Activated T-helper 9 cell treated with anti-CD3 and anti-CD28 coated beads, Interleukin-2, amount 50 U/mL, for 16 hours (primary cell): ENCODE measurements at places on chromosomes 4 and X.
A peak's percentile ranks its signal among the peaks of the same experiment; 100 is the strongest.

- no peak for DNase-seq
Measured at GRCh38 chr4:25770847-25771246, 91.9 kb downstream of the SEL1L3 start.

DNA sequence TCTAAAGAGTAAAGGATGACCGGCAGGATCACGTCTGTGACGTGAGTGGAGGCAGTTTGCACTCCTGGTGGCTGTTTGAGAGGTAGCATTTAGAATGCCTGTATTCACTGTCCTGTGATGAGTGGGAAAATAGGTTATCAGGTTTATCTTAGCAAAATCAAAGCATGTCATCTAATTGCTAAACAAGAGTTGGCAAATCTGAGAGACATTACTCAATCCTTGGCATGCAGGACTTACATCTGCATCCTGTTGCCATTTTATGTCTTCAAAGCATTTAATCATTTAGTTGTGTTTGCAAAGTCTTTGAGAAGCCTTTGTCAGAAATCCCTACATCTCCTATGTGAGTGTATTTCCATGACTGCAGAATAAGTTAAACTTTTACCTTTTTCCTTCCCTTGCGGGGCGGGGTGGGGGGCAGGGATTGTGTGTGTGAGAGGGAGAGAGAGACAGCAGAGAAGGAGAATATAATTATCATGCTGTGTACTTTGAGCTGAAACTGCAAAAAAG, 41.4 kb upstream of the MSANTD1 start:
- no peak for DNase-seq

DNA sequence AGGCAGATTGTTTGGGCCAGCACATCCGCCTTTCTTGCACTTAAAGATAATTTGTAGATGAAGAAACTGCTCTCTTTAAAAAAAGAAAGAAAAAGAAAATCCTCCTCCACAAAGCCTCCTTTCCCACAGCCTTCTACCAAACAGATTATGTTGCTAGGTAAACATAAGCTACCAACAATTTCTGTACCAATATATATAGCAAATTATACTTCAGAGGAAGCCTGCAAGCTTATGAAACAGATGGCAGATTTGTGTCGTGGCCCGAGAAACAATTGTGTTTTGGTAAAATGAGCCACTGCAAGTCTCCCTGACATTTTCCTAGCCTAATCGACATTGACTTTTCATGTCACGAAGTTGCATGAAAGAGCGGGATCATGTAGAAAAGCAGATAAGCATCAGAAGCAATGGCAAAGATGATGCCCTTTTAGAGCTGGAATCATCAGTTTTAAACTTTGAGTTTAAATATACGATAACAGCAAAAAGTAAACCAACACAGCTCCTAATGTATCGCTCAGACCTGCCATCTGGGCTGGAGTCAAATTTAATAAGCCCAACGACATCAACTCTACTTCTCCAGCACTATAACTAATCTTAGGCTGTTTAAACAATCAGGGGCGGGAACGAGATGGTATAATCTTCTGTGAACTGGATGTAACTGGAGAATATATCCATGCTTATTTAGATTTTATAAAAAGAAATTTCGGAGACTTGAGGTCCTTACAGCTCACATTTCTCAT, 94.9 kb upstream of the PLAC1 start:
- DNase-seq: no peak

DNA sequence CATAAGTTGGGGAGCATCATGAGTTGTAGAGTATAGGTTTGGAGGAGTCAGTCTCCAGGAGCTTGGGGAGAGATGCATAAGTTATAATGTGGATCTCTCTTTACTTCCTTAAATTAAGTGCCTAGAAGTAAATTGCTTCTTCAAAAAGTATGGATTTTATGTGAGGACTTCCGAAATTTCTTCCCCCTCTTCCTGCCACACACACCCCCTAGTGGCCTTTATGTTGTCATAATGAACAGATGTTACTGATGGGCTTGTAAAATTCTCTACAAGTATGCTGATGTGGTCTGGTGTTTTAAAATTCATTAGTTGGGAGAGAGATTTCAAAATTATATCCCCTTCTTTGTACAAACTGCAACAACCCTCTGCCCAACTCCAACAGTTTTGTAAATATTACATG, 2.3 kb upstream of the METTL14 start:
- DNase-seq: no peak

- DNase-seq: no peak
Measured at GRCh38 chr4:31037703-31038102, 317.5 kb downstream of the PCDH7 start.

DNA sequence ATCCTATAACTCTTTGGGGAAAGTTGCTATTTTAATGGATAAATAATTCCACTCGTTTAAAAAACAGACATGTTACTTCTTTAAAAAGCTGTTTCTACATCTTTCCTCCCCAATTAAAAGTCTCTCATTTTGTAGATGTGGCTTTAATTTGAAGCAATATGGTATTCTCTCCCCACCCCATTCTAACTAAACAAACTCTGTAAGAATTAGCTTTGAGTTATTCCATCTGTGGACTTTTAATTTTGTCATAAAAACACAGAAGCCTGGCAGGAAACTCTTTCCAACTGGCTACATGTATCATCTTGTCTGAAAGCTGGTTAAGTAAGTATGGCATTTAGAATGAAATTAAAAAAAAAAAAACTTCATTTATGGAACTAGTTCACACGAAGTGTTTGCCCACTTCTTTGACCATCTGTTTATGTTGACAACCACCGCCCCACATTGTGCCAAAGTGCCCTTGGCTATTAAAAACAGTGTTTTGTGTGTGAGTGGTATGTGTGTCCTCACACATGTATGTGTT, 140.3 kb downstream of the NAA11 start:
- no peak for DNase-seq

DNA sequence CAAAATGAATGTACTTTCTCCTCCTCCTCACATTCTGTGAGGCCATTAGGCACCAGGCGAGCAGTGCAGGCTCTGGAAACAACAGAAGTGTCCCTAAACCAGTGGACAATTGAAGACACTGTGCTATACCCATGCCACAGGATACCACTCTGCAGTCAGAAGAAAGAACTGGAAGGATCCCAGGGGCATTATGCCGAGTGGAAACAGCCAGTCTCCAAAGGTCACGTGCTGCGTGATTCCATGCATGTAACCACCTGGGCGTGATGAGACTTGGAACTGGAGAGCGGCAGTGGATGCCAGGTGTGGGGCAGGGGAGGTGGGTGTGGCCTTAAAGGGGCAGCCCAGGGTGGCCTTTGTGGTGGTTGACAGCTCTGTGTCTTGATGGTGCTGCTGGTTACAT, 139.4 kb downstream of the EVC2 start:
- no peak for DNase-seq

DNA sequence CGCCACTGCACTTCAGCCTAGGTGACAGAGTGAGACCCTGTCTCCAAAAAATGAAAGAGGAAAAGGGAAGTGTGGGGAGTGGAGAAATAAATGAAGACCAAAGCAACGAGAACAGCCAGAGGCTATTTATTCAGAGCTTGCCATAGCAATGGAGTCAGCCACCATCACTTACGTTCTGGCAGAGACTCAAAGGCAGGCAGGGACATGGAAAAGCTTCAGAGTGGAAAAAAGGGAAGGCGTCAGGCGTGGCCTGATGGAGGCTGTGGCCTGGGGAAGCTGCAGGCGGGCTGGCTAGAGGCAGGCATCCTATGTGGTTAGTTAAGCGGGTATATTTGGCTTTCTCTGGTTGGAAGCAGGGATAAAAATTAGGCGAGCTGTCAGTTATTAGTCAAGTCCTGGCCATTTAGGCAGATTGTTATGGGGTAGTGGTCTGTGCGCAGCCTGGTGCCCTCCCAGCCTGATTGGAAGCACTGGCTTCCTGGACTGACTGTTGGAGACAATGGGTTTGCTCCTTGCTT, 73.3 kb downstream of the DCTD start:
- no peak for DNase-seq

DNA sequence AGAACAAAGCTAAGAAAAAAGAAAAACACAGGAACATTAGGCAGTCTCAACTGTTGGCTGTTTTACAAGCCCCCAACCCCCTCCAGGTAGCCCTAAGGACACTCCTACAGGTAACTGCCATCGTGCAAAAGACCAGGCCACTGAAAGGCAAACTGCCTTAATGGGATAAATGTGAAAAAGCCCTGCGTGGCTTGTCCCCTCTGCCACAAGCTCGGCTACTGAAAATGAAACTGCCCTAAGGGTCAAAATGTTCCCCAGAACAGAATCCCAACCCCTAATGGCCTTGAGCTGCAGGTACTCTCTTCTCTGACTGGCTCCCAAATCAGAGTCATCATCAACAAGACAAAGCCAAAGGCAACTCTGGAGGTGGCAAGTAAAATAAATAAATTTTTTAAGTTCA, 84.8 kb downstream of the MSN start:
- DNase-seq: no peak

GRCh38 chrX:120485315-120485637, 16.2 kb upstream of the LAMP2 start:
- no peak for DNase-seq

DNA sequence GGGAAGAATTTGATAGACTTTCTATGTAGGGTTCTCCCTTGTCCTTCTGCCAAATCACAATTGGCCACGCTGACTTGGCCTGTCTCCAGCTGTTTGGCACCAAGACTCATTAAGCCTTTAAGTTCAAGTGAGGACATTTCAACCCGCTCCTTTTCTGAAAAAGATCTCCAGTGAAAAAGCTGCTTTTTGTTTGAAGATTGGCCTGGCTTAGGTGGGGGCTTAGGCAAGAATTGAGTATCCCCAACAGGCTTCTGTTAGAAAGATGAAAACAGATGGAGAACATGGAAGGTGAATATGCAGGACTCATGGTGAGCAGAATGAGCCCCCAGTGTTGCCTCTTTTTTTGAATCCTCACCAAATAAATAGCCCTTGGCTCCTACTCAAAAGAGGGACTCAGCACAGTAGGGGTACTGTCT, 28.5 kb upstream of the LIMCH1 start:
- DNase-seq: no peak

DNA sequence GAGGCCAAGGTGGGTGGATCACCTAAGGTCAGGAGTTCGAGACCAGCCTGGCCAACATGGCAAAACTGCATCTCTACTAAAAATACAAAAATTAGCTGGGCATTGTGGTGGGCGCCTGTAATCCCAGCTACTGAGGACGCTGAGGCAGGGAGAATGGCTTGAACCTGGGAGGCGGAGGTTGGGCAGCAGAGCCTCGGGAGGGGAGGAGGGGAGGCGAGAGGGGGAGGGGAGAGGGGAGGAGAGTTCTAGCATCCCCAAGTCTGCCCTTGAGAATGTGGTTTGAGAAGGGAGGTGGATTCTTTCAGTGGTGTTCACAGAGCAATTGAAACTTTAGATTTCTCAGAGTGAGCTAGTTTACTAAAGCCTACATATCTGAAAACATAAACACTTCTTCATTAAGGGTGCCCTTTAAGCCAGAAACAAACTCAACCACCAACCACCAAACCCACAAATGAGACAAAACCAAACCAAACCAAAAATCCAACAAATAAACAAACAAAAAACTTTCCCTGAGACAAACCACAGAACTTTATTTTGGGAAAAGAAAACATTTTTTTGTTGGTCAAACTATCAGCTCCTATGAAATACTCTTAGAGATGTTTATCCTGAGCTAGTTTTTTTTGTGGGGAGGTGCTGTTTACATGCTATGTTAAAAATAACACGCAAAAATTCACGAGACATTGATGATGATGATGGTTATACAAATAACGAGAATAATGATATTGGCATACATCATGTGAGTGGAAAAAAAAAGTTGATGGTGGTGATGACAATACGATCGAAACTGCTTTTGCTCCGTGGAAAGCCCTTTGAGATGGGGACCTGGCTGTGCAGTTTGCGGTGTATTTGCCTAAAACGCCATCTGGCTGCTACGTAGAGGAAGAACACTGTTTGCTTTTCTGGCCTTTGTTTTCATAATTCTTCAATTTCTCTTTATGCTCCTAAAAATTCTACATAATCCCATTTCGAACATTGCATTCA, 98.2 kb upstream of the PRKX start:
- DNase-seq: peak; percentile 23

- no peak for DNase-seq
Measured at GRCh38 chr4:138707746-138708677, 307.6 kb upstream of the NOCT start.

- DNase-seq: no peak
Measured at GRCh38 chr4:105451346-105451745, 22.5 kb downstream of the PPA2 start.

DNA sequence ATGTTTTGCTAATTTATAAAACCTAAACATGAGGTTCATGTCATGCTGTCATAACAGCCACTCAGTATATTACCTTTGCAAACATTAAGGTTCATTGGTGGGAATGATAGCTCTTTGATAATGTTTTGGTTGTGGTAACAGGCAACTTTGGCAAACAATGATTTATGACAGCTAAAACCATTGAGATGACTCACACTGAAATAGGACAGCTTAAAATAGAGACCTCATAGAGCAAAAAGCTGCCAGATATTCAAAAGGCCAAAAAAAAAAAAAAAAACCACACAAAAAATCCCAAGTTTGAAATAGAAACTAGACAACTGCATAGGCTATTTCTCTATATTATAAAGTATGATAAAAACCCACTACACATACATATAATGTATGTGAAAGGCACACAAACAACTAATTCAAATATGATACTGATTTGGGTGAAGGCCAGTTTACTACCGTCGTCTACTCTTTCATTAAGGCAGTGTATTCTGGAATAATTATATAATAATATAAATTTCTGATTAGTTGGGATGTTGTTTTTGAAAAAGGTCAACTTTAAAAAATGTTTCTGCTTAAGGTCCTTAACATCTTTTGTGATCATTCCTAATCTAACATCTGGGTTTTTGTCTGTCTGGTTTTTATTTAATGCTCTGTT, 646.0 kb upstream of the PITX2 start:
- DNase-seq: no peak

GRCh38 chr4:609400-610050, 15.8 kb upstream of the PDE6B start:
- no peak for DNase-seq

- no peak for DNase-seq
Measured at GRCh38 chr4:82508806-82509428, 52.9 kb downstream of the TMEM150C start.

DNA sequence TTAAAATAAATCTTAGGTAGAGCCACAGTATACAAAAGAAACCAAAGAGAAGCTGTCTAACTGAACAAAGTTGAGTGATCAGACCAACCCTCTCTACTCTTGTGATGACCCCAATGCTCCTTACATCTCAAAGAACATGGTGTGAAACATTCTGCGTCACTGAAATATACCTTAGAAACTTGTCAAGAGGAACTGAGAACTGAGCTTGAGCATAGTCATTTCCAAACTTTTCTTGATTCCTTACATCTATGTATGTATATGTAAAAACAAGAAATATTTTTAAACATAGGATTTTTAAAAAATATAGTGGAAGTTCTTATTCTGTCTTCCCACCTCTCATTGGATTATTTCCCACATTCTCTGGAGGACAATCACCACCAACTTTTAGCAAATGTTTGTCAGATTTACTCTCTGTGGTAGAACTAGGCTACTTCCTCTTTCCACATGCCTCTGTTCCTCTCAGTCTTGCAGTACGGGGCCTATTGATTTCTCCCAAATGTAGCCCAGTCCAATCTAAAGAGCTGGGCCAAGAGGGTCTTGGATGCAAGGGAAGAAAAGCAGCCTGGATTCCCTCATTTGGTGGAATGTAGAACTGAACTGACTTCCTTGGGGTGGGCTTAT, 98.2 kb upstream of the HHIP start:
- no peak for DNase-seq

GRCh38 chrX:136933611-136934145, 53.2 kb upstream of the RBMX start:
- no peak for DNase-seq

- no peak for DNase-seq
Measured at GRCh38 chr4:185573651-185574199, 38.4 kb upstream of the PDLIM3 start.

- DNase-seq: no peak
Measured at GRCh38 chr4:72525938-72526337, 43.1 kb downstream of the ADAMTS3 start.

- DNase-seq: no peak
Measured at GRCh38 chr4:145496292-145496691, 14.6 kb downstream of the SMAD1 start.
